ENCODE measurements at places on chromosomes 6 and 20.
A peak's percentile ranks its signal among the peaks of the same experiment; 100 is the strongest.

- no peak for DNase-seq
These were observed 28.0 kb downstream of the IL22RA2 start for GRCh38 chr6:137145421-137145820.

- no peak for DNase-seq
These were observed 23.9 kb upstream of the NAA20 start for GRCh38 chr20:19992996-19993908.

GRCh38 chr6:131640100-131640499 is 3.0 kb downstream of the ENPP3 start:
- DNase-seq, result peak; percentile 1

DNA sequence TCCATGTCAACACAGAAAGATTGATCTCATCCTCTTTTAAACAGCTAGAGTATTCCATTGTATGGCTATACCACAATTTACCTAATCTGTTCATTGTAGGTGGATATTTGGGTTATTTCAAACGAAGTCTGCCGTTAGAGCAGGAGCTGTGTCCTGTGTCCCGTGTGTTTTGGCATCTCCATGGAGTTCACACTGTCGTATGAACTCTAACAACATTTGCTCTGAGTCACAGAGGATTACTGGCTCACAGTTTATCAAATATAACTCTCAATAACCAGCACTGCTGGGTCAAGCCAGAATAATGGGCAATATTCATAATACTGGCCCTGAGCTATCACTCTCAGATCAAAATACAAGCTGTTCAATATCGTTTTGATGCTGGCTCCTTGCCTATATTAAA is 16.4 kb downstream of the TRAM2 start:
- DNase-seq, result no peak

GRCh38 chr20:2042400-2042799 is 48.5 kb upstream of the PDYN start:
- DNase-seq, result no peak

DNA sequence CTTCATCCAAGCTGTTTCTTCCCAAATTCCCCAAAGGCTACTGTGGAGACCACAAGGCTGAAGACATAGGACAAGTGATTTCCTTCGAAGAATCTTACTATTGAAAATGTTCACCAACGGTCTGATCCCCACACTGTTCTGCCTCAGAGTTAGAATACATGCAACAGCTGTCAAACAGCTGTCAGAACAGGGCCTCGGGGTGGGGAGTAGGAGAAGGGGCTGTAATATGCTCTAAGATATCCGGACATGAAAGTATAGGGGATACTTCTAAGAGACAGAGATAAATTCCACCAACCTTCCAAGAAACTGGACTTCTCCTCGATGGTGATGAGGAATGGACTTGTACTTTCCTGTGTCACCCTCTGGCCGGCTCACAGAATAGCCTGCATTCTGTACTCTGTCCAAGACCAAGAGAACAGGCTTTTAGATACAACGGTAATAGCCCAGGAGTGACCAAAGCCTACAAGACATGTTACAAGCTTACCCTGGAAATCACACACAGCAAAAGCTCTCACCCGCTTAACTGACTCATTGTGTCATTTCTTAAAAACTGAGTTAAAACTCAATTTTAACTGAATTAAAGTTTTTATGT is 69.2 kb upstream of the PTGIS start:
- DNase-seq, result no peak

GRCh38 chr20:41279546-41280225 is 37.8 kb downstream of the ZHX3 start:
- no peak for DNase-seq

- no peak for DNase-seq
These were observed 132.7 kb downstream of the TSHZ2 start for GRCh38 chr20:53104884-53105283.

- DNase-seq, result peak; percentile 74
These were observed 159.7 kb upstream of the RPS6KA2 start for GRCh38 chr6:166786704-166787293.

DNA sequence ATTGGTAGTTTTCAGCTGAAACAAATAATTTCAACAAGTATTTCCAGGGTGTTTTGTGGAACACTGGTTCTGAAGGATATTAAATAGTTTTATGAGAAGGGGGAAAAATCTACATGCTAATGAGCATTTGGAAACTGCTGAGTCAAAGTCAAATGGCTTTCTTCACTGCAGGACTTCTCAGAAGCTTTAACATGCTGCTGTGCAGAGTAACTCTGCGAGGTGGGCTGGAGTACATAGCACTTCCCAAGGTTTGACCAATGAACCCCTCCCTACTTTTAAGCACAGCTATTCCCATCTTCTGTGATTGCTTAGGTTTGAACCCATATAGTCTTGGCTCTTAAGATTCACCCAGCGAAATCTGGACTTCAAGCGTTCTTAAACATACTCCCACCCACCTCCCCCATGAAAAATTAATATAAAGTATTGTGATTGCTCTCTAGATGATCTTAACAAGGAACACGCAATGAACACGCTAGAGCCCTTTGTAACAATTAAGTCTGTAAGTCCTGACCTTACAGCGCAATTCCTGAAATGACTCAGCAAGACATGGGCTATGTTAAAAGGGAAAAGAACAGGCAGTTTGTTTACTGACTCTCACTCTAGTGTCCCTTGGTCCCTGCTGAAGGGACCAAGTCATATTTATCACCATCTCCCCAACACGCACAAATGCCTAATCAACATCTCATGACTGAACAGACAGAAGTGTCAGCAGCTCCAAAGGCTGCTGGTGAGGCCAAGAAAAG is 105.2 kb downstream of the NFATC2 start:
- DNase-seq, result no peak

- DNase-seq, result peak; percentile 5
These were observed 26.7 kb upstream of the YWHAB start for GRCh38 chr20:44858606-44859360.

GRCh38 chr20:1618479-1618878 is 1.3 kb downstream of the SIRPB1 start:
- no peak for DNase-seq

DNA sequence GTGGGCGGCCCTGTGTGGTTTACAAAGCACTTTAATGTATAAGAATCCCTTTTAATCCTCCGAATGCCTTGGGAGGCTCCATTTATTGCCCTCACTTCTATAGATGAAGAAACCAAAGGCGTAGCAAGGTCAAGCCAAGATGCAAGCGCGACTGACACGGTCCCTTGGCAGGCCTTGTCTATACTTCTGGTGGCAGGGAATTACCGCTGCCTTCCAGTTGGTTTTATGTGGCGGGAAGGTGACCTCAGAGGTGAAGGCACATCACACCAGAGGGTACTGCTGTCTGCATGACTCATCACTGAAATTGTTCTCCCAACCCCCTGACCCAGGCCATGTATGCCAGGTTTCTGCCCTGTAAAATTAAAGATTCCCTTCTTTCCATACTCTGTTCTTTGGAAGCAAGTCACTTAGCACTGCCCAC is 36.1 kb upstream of the NAA20 start:
- DNase-seq, result no peak

GRCh38 chr6:100657678-100658330 is 193.1 kb upstream of the SIM1 start:
- DNase-seq, result peak; percentile 5

DNA sequence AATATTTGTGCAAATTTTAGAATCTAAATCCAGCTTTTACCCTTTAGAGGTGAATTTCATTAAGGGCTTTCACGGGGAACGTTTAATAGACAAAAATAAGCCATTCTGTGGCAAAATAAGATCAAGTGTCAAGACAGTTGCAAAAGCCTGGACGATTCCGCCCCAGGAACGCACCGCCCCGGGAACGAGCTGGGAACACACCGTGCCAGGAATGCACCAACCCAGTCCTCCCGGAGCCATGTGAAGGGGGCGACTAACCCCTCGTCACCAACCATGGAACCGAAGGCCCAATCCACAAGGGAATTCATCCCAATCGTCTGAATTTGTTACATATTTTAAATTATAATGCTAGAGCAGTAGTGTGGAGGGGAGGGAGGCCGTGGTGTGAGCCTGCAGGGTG is 20.8 kb upstream of the TCFL5 start:
- DNase-seq, result no peak

- no peak for DNase-seq
These were observed 2.8 kb downstream of the SNAI1 start for GRCh38 chr20:49985617-49986016.

DNA sequence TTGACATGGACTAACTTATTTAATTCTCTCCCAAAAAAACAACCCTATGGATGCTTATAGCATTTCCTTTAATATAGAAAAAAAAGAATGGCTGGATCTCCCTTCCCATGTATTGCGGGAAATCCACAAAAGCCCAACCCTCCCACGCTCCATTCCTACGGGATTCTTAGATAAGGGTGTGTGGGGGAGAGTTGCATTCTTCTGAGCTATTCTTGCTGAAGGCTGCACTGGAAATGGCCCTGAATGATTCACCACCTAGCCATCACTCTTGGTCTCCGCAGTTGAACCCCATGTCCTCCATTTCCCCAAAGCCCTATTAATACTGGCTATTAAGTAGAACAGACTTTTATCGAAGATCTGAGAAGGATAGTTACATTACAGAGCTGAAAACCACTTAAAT is 41.9 kb upstream of the ADGRF5 start:
- DNase-seq, result no peak

GRCh38 chr20:24862606-24863005 is 86.5 kb upstream of the CST7 start:
- DNase-seq, result no peak

DNA sequence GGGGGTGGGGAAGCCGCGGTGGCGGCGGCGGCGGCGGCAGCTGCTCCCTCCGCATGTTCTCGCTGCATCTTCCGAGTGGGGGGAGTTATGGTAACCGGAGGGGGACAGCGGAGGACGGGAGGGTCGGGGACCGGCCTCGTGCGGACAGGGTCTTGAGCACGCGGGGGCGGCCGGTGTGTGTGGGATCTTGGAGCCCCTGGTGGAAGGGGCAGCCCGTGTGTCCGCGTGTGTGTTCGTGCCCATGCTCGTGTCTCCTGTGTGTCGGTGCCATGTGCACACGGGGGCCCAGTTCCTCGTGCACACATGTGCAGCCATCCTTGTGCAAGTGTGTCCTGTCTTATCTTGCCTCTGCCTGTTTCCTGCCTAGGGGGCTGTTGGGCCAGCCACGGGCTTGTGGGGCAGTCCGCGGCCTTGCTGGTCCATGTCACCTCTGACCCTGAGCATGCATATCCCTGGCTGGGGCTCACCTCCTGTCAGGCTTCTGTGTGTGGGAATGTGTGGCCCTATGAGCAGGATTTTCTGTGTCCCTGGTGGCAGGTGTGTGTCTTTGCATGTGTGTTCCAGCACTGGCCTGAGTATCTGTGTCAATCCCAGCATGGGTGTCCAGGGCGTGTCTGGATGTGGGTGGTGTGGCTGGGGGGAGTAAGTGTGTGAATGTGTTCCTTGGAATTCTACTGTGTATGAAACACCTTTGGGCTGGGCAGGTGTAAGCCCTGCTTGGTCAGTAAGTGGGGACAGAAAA is 8.5 kb downstream of the SYNGAP1 start:
- peak; percentile 46 for DNase-seq

DNA sequence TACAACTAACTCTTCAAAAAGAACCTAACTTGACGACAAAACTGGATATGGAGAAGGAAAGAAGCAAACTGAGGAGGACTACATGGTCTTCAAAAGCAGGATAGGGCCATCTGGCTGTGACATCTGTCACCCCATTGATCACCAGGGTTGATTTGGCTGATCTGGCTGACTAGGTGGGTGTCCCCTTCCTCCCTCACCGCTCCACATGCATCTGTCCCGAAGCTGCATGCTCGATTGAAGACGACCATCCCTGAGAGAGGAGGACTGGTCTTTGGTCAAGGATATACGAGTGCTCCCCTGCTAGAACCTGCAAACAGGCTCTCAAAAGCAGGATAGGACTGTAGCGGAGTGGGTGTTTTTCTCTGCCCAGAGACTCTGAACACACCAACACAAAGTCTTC is 21.7 kb downstream of the CPNE1 start:
- no peak for DNase-seq

GRCh38 chr6:152054441-152054840 is 247.0 kb downstream of the ESR1 start:
- no peak for DNase-seq

DNA sequence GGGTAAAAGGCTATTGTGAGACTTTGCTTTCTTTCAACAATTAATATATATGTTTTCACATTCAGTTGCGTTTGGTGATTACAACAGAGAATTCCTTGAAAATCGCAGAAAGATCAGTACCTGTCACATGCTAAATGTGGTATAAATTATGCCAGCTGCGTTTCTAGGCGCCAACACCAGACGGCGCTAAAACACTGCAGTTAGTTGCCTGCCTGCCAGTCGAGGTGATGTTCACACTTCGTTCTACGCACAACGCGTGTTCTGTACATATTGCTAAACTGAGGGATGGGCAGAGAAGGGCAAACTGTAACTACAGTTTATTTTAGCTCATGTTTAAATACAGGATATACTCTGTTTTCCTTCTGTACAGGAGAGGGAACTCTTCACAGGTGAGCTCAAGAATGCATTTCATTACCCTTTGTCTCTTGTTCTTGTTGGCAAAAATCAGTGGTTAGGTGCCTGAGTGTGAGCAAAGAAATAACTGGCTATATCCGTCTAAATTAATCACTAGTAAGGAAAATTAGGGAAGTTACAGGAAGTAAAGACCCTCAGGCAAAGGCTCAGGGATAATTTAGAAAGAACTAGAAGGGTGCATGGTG is 100.1 kb upstream of the RGS17 start:
- no peak for DNase-seq

DNA sequence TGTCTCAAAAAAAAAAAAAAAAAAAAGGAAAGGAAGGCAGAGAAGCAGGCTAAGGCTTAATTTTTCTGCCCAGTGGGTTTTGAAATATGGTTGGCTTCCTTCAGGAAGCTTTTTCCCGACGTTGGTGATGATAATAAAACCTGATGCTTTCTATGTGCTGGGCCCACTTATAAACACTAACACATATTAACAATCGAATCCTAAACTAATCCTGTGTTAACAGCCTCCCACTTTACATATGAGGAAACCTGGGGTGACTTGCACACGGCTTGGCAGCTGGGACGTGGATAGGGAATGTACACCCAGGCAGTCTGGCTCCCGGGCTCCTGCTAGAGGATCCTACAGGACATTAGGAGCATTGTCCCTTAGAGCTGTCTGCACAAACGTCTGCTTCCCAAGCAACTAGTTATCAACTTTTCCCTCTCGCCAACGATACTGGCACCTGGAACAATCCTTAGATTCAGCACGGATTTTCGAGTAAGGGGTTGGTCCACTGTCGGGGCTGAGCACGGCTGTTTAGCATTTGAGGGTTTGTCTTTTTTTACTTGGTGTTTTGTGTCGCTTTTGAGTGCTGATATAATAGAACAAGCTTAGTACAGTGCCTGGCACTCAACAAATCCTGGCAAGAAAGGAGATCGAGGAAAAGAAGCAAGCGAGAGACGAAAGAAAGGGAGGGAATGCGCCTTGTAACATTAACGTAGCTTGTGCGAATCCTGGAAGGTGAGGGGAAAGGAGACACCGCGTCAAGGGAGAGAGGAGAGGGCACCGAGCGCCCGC is 622 bp upstream of the KIZ start:
- DNase-seq, result no peak

DNA sequence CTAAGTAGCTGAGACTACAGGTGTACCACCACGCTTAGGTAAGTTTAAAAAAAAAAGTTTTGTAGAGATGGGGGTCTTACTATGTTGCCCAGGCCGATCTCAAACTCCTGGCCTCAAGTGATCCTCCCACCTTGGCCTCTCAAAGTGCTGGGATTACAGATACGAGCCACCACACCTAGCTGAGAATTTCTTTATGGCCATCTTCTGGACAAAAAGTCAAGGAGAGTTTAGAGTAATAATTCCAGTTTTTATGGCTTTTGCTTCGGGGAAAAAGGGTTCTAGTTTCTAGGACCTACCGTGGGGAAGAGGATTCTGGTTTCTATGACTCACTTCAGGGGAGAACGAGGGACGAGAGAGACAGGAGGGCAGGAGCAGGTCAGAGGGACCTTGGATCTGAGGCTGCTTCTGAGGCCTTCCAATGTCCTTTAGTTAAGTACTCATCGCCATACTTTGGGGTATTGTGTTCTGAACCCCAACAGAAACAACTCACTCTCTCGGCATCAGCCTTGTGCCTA is 69.3 kb upstream of the IER3 start:
- no peak for DNase-seq

Measured in CD4-positive, alpha-beta T cell treated with Interleukin-21 for 1 hour (primary cell).